ENCODE measurements at places on chromosomes 3 and 15. TPM values are rescaled to one million over a fixed set of nuclear protein-coding genes. Genes with fewer than 3 reads are reported as not detected.

The RAB43 gene
- 5.5 TPM for total RNA-seq

The SCN11A gene
- 0.02 TPM for total RNA-seq

The EIF4E3 gene
- 3.1 TPM for total RNA-seq

The RBP2 gene
- not detected for total RNA-seq

The TMC3 gene
- not detected for total RNA-seq

The CELSR3 gene
- total RNA-seq = 3.1 TPM

The MYZAP gene
- total RNA-seq = 1.0 TPM

The TRIM42 gene
- total RNA-seq = not detected

The ACTRT3 gene
- total RNA-seq = 2.4 TPM

The EFCC1 gene
- total RNA-seq = not detected

The PP2D1 gene
- not detected for total RNA-seq
